NT2/D1 (cell line): ENCODE measurements at places on chromosomes 4 and X.

DNA sequence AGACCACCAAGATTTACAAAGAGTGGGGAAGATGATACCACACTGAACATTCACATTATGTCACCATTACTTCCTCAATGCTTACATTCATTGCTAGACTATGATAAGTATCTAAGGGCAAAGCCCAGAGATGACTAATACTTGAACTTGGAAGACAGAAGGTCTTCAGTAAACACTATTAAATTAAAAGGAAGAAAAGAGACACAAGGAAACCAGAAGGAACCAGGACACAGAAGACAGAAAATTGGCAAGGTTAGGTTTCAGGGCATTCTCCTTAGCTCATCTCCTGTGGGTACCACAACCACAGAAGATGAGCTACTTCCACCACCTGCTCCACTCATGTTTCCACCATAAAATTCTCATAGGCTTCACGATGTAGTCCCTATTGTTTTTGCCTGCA lies 64.9 kb downstream of the NLGN4X start:
- DNase-seq = no peak

DNA sequence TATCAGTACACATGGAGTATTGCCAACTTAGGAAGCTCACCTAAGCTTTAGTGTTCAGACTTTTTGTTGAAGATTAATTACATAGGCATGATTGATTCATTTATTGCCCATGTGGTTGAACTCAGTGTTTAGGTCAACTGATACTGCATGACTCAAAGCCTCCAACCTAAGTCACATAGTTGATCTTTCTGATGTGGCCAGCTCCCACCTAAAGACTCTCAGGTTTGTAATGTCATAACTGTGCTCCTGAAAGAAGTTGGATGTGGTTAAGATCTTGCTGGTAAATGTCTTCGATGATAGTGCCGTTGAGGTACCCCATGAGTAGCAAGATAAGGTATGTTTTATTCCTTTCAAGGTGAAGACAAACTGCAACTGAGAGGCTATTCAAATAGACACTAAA lies 192.5 kb downstream of the EDA start:
- no peak for DNase-seq

GRCh38 chr4:48228949-48229348 lies 40.7 kb downstream of the TEC start:
- DNase-seq = no peak

GRCh38 chr4:108119199-108119800 lies 49.4 kb downstream of the LEF1 start:
- DNase-seq = no peak

DNA sequence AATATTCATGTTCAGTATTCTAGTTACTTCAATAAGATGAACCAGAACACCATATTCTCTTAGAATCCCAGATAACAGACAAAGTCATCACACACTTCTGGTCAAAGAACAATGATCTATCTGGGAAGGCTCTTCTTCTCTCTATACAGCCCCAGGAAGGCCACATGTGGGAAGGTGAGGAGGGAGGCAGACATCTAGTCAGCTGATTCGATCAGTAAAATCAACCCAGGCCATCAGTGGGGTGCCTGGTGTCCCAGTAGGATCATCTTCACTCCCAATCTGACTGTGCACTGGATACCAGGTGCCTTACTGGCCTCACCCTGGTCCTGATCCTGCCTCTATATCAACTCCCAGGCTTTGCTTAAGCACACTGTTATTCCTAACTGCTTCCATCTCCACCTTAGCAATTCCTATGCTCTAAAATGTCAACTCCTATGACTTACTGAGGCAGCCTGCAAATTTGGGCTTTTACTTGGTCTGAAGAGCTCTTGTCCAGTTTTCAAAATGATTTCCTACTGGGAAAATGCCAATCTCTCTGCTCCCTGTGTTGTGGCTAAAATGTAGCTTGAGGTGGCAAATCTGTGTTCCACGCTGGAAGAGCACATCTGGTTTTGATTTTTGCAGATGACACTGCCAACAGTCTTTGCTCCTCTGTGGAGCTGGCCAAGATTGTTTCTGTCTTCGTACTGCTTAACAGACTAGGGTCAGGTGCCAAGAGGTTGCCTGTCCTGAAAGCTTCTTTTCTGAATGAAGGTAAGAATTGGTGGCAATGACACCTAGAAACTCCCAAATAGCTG lies 128.7 kb downstream of the MGST2 start:
- DNase-seq = no peak

DNA sequence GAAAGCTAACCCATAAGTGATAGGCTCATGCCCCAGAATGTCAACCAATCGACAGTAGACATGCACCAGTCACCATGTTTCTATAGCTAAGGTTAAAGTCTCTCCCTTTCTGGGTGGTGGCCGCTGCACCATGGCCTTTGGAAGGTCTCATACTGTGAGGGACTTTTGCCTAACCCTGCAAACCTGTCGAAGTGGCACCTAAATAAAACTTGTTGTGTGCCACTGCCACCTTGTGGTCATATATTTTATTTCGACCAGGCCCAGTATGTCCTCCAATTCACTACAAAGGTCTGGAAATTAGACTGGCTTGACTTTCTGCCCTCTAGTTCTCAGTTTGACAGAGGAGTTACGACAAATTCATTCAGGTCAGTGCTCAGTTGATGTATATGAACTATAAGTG lies 163.1 kb downstream of the SMARCA1 start:
- DNase-seq = no peak

GRCh38 chrX:111270339-111270738 lies at the start of gene CAPN6:
Gene CAPN6 (minus strand): TSS chrX:111270483. CDS start chrX:111263936, 6,547 bp downstream.
- DNase-seq = peak; percentile 16

DNA sequence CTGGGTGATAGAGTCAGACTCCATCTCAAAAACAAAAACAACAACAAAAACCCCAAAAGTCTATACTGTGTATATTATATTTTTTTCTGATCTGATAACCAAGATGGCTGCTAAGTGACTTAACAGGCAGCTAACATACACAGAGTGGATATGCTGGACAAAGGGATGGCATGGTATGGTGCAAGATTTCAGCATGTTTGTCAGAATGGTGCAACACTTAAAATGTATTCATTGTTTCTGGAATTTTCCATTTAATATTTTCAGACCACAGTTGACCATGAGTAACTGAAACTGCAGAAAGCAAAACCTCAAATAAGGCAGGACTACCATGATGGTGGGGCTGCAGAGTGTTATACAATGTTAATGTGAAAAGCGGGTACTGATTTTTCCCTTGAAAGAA lies 6.1 kb upstream of the BOD1L1 start:
- DNase-seq = no peak

DNA sequence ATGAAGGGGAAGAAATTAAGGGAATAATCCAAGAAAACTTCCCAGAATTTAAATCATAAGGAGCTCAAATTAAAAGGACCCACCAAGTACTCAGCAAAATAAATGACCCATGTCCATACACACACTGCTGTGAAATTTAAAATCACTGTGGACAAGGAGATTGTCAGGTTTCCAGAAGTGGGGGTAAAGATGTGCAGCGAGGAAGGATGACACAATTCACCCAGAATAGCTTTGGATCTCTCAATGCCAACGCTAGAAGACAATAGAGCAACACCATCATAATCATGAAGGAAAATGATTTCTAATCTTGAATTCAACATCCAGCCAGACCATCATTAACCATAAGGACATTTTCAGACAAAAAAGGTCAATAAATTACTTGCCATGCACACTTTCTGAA lies 65.7 kb downstream of the CASK start:
- no peak for DNase-seq

GRCh38 chr4:105979506-105979905 lies 84.2 kb downstream of the NPNT start:
- DNase-seq = peak; percentile 27

DNA sequence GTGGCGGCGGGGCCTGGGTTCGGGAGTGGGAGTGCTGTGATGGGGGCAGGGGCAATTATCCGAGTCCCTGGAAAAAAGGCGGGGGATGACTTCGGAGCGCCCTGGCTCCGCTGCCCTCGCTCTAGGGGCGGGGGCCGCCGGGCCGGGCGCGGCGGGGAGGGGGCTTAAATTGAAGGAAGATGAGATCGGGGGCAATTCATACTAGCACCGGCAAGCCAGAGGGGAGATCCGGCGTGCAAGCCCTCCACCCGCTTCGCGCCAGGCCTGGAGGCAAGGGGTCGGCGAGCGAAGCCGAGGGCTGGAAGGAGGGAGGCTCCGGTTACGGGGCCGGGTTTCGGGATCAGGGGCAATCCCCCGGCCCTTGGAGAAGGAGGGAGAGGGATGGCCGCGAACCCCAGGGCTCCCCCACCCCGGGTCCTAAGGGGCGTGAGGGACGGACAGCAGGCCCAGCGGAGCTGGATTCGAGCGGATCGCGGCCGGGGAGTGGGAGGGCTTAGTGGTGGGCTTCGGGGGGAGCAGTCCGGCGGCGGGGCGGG lies 1.2 kb downstream of the BCORL1 start:
- no peak for DNase-seq

DNA sequence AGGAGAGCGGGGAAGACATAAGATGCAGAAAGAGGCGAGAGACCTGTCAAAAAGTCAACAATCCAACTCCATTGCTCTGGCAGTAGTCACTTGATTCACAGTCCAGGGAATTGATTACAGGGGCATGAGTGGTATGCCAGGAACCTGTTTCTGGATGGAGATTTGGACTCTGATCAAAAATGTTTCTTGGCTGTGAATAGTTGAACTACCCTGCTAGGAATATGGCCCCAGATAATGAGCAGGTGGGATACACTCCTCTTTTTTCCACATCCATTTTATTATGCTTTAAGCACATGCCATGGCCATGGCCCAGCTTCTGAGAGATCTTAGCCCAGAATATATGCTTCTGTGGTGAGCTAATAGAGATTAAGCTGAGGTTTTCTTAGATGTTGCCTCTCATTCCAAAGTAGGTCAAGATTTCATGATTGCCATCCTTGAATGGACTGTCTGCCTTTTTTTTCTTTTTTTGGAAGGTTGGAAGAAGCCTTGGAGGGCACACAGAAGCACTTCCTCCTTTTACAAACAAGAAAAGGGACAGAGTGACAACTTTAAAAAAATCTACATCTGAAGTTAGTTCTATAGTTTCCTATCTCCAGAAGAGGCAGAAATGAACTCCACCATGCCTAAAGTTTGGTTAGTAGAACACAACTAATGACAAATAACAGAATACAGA lies 121.9 kb downstream of the KIT start:
- no peak for DNase-seq

DNA sequence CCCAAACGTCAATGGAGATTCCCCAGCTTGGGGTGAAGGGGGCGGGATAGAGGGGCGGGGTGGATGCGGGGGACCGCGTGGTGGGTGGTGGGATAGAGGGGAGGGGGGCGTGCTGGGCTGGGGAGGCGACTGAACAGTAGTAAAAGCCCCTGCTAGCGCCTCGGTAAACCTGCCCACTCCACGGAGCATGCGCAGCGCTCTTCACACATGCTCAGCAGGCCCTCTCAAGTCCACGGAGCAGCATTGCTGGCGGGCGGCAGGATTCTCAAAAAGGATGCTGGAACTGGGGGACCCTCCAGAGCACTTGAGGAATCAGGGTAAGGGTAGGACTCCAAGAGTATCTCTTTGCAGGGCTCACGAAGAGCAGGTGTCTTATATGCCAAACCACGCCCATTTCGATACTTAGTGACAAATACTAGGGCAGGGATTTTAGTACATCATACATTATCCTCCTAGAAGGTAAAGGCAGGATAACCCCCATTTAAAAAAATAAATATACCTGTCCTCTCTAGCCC lies 378 bp upstream of the RPS6KA6 start:
- DNase-seq = peak; percentile 35

GRCh38 chr4:73729534-73730165 lies 10.7 kb upstream of the CXCL8 start:
- no peak for DNase-seq

- no peak for DNase-seq
Measured at GRCh38 chr4:40728333-40728732, 21.4 kb upstream of the NSUN7 start.

GRCh38 chrX:130083656-130084382 lies 26.5 kb downstream of the ELF4 start:
- DNase-seq = no peak

GRCh38 chr4:84317513-84317912 lies 181.6 kb downstream of the NKX6-1 start:
- no peak for DNase-seq

GRCh38 chrX:151982222-151982621 lies 7.7 kb upstream of the GABRE start:
- DNase-seq = no peak

GRCh38 chr4:24519649-24520048 lies 64.7 kb downstream of the DHX15 start:
- no peak for DNase-seq

DNA sequence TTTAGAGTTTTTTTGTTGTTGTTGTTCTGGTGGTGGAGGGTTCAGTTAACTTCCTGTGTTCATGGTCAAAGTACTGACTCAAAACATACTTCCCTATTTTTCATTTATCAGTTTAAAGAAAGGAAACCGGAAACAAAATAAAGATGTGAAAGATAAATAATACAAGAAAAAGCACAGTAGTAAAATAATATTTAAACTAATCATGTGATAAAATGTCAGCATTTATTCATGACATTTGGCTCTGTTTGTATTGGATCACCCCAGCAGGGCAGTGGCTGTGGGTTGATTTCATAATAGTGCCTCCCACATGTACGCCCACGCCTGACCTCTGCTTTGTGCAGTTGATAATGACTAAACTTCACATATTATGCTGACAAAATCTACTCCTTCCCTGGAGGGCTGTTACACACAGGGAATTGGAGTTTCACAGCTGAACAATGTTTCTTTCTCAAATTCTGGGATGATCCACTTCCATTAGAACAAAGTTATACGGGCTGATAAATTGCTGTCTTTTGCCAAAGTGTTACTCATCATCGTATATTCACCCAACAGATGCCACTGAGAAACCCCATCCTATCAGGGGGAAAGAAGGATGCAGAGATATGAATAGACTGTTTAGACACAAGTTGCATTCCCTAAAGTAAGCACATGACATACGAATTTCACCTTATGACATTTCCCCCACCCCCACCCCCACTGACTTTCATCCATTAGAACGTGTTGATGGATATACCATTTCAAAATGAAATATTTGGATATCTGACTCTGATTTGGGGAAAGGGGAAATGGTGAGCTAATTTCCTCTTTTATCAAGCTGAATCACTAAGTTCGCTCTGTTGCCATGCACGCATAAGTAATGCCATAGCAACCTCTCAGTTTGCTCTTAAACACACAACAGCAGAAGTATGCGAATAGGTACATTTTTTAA lies 48.3 kb downstream of the AMELX start:
- DNase-seq = no peak

- DNase-seq = no peak
Measured at GRCh38 chr4:3255611-3256186, 6.7 kb downstream of the MSANTD1 start.

DNA sequence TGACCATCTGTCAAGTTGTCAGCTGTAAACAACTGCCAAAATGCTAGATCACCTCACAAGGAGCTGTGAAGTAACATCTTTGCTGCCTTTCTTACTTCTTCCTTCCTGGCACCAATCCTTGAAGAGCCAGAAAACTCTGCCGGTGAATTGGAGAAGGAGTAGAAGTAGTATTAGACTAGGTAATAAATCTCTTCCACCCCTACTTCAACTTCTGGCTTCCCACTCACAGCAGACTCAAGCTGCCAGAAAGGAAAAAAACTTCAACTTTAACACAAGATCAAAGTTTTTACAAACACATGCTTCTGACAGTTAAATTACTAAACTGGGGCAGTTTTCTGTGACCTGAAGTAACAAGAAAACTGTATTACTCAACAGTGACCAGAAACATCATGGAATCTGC lies 164.7 kb upstream of the SLC7A11 start:
- DNase-seq = no peak
